ENCODE measurements at places on chromosomes 12 and 14.

- DNase-seq = no peak
Observed at GRCh38 chr14:29529418-29529817, 398.2 kb downstream of the PRKD1 start.

GRCh38 chr14:57089901-57090300 lies 178.8 kb downstream of the EXOC5 start:
- DNase-seq = no peak

DNA sequence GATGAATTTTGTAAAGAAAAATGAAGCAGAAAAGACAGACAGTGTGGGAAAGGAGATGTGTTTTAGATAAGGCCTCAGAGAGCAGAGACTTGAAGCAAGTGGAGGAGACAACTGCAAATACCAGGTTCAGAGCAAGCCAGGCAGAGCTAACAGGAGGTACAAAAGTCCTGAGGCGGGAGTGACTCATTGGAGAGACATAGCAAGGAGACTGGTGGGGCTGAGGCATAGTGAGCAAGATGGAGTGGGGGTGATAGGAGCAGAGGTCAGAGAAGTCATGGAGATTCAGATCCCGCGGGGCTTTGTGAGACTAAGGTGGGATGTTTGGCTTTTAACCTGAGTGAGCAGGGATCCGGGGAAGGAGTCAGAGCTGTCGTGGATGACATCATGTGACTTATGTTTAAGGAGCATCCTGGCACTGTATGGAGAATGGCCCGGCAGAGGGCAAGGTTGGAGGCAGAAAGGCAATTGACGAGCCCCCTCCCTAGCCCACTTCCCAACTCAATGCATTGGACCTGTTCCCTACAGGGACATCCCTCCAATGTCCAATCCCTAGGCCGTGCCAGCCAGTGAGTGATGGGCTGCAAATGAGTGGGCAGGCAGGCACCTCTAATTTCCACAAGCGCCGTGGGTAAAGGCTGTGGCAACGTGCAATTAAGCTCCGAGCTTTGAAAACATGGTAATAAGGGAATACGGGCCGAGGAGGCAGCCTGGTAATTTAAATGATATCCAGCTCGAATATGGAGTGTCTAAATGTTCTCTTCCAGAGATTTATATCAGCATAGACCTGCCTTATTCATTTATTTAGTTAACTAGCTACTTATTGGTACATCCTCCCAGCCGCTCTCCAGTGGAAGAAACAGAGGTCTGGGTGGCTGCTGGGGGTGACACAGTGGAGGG lies 206.8 kb upstream of the LHX5 start:
- DNase-seq = no peak

DNA sequence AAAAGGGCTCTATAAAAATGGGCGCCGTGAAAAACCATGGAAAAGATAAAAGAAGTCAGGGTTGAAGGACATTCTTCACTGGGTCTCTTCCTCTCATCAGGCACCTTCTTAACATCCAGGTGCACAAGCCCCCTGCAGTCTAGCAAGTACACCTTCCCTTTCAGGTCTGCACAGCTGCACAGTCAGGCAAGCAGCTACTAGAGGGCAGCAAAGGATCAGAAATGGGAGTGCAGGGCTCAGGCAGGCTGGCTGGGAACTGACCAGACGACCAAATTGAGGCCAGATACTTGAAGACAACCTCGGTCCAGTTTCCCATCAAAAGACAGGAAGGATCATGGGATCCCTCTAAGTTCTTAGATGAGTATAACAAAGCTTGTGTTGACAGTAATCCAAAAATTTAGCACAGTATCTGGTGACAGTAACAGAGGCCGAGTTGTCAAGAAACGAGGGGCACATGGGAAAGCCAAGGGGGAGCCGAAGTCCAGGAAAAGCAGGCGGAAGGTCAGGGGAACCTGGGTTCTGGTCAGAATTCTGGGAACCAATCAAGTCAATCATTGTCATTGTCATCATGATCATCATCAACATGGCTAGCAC lies 10.1 kb upstream of the GRIP1 start:
- no peak for DNase-seq

DNA sequence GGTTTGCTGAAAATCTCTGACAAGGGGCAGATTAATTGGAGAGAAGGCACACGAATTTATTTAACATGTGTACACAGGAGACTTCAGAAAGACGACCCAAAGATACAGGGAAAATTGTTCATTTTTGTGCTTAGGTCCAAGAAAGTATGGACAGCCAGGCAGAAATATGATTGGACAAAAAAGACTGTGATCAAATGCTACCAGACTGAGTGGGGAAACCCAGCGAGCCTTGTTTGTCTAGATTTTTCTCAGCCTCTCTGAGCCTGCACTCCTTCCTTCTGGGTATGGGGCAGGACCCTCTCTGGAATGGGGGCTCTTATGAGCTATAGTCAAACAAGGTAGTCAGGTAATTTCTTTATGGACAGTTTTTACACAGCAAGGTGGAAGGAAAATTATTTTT lies 10.4 kb upstream of the CIPC start:
- no peak for DNase-seq

Measured in fibroblast of skin of left quadriceps (primary cell).